ENCODE measurements at places on chromosomes 6 and 20.
A peak's percentile ranks its signal among the peaks of the same experiment; 100 is the strongest.

DNA sequence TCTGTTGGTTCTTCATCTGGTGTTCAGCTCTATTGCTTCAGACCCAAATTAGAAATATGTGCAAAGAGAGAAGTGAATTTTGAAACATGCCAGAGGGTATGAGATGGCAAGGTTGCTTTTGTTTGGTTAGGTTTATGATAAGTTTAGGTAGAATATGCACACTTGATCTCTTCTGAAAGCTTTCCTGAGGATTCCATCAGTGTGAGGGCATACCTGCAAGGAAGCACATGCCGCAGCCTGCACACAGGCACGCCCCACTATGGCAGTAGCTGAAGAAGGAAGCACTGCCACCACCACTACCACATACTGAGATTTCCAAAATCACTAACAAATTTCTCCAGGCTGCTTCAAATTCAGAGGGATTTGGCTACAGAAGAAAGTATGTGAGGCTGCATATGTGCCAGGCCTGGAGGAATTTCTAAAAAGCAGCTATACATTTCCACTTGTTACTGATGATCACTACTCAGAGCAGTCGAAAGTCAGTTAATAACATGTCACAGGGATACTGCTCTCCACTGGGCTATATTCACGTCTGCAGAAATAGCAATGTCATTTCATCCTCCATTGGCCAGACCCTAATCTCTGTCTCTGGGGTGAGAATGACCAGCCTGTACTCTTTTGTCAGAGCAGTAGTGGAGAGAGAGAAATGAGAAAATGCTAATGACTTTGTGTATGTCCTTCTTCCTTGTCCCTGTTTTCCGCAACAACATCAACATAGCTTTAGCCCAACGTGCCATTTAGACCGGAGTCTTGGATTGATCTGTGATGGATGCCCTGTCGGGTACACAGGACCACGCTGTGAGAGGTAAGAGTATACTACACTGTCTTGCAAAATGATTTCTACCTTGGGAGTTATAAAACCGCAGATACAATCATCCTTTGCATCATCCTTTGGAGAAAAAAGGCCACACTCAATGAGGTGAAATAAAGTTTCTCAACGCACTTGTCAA lies 396.7 kb downstream of the LAMA2 start:
- DNase-seq: no peak

DNA sequence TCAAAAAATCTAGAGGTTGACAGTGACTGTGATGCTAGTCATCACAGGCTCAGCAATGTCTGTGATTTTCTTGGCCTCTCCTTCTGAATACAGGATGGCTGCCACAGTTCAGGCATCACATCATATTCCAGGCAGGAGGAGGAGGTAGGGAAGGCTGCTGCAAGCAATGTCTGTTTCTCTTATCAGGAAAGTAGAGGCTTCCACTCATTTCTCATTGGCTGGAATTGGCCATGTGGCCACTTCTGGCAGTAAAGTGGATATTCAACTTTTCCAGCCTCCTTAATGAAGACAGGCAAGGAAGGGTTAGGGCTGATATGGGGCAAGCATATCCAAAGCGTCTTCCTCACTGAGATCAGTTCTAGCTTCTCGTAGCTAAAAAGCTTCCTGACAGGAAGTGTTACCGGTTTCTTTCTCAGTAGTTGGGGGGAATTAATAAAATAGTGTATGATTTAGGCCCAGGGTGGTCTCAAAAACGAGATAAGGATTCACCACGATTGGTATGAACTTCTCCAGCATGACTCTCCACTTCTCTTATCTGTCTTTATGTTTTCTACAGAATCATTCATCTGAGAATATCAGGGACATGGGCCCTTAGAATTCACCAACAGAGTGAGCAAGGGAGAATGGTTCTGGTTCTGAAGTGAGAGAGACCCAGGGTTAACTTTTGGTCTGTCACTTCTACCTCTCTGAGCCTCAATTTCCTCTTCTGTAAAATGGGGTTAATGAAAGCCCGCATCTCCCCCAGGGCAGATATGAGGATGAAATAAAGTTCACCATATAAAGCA lies 32.7 kb upstream of the PSMF1 start:
- DNase-seq: no peak

GRCh38 chr6:40399888-40400457 lies 187.2 kb downstream of the LRFN2 start:
- no peak for DNase-seq

GRCh38 chr6:50007819-50008218 lies 14.0 kb downstream of the DEFB110 start:
- DNase-seq: no peak

GRCh38 chr6:167303675-167304625 lies 12.8 kb downstream of the UNC93A start:
- DNase-seq: no peak

DNA sequence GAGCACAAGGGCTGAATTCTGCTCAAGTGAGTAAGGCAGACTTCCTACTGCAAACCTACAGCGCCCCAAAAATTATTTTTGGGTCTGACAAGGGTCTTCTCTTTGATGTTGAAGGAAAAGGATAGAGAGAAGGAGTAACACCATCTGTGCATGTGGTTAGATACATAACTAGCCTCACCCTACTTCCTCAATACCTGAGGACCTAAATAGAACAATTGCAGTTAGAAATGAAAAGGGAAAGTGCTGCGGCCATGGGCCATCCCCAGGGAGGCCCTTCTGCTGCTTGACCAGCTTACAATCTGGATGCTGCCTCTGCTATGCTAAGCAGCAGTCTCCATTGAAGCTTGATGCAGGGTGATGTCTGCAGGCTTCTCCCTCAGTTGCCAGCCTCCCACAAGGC lies 63.2 kb upstream of the ARMH2 start:
- no peak for DNase-seq

GRCh38 chr6:53730767-53731166 lies 64.0 kb upstream of the LRRC1 start:
- no peak for DNase-seq

DNA sequence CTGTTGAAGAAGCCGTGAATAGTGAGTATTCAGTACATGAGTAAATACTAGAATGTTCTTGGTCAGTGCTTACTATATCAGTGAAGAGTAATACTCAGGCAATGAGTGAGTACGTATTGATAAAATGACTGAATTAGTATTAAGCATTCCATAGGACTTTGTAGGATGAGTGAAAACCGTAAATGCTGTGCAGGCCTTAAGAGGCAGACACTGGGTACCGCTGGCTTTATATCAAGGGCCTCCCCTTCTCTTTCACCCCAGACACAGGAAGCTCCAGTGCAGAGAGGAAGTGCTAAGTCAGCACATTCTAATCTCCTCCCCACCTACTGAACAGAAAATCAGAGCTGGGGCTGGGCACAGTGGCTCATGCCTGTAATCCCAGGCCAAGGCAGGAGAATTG lies 24.2 kb downstream of the POFUT1 start:
- DNase-seq: peak; percentile 70

DNA sequence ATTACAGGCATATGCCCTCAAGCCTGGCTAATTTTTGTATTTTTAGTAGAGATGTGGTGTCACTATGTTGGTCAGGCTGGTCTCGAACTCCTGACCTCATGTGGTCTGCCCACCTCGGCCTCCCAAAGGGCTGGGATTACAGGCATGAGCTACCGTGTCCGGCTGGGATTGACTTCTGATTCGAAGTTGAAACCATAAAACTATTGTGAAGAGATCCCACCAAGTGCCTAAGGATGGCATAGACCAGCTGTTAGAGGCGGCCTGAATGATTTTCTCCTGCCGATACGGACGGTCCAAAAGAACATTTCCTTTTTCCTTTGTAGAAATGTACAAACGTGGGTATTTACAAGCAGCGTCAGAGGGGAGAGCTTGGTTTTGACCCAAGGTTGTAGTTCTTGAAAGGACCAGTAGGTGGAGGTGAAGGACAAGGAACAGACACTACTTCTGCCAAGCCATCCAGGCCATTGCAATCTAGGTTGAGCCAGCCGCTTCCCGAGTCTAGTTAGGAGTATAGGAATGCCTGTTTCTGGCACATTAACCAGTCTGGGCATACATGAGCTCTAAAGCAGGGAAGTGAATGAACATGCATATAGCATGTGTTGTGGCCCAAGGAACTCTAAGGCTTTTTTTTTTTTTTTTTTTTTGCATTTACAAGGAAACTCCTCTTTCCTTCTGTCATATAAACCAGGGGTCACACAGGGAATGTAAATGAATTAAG lies 29.0 kb downstream of the MOCS3 start:
- peak; percentile 46 for DNase-seq

GRCh38 chr6:75409286-75409685 lies 84.3 kb downstream of the FILIP1 start:
- no peak for DNase-seq

DNA sequence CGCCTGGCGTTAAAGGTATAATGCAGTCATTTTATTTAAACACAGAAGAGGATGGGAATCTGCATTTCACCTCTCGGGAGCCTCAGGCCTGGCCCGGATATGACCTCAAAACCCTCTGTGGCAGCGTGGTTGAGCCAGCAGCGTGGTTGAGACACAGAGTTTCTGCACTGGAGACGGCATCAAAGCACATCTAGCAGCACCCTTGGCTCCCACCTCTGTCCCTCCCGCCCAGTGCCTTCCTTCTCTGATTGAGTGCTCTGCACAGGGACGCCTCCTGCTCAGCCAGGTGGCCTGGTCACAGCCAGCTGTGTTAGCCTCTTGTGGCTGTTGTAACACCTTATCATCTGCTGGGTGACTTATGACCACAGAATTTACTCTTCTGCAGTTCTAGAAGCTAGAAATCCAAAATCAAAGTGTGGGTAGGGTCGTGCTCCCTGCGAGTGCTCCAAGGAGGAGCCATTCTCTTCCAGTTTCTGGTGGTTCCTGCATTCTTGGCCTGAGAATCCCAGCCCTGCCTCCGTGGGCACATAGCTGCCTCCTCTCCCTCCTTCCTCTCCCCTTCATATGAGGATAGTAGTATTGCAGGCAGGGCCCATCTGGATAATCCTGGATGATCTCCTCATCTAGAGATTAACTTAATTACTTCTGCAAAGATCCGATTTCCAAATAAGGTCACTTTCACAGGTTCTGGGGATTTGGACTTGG lies 156.7 kb downstream of the SYCP2 start:
- no peak for DNase-seq

GRCh38 chr6:121652726-121653623 lies 217.5 kb downstream of the GJA1 start:
- no peak for DNase-seq
